ENCODE measurements at places on chromosomes 1 and 21.

DNA sequence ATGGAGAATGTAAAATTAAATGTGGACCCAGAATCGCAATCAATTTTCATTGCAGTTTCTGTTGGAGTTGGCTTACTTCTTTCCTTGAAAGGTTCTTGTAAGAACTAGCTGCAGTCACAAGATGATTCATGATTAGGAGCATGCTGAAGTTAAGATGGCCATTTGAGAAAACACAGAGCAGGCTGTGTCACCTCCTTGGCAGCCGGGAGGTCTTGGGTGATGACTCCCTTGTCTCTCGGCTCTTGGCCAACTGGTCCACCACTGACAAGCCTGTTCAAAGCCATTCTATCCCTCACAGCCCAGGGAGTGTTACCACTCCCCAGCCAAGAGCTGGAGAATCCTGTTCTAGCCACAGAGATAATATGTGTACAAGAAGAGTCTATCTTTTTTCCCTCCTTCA lies 40.6 kb downstream of the OPTC start:
- peak; percentile 99 for DNase-seq

DNA sequence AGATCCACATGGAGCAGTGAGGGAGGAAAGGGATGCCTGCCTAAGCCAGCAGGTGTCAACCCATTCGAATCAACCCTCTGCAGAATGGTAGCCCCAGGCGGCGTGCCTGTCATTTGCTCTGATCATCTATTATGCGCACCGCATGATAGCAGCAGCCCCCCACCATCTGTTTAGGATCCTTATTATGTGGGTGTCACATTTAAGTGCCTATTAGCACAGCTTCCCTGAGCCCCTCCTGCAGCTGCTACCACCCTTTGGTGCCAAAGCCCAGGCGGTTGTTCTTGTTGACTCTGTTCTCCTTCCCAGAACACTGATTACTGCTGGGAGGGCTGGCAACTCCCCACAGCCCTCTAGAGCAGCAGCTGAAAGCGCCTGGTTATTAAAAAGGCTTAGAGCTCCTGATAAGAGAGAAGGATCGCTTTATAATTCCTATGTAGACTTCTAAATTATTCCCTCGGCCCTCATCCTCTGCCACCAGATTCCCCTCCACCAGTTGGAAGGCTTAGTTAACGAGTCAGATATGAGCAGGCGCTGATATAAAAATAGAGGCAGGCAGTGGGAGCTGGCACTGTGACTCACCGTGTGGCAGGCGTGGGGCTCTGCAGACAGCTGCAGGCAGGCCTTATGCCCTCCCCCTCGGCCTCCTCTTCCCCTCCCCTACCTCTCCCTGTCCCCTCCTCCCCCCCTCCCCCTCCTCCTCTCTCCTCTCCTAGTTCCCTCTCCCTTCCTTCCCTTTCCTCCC lies 23.0 kb downstream of the ACTA1 start:
- DNase-seq, result peak; percentile 72

DNA sequence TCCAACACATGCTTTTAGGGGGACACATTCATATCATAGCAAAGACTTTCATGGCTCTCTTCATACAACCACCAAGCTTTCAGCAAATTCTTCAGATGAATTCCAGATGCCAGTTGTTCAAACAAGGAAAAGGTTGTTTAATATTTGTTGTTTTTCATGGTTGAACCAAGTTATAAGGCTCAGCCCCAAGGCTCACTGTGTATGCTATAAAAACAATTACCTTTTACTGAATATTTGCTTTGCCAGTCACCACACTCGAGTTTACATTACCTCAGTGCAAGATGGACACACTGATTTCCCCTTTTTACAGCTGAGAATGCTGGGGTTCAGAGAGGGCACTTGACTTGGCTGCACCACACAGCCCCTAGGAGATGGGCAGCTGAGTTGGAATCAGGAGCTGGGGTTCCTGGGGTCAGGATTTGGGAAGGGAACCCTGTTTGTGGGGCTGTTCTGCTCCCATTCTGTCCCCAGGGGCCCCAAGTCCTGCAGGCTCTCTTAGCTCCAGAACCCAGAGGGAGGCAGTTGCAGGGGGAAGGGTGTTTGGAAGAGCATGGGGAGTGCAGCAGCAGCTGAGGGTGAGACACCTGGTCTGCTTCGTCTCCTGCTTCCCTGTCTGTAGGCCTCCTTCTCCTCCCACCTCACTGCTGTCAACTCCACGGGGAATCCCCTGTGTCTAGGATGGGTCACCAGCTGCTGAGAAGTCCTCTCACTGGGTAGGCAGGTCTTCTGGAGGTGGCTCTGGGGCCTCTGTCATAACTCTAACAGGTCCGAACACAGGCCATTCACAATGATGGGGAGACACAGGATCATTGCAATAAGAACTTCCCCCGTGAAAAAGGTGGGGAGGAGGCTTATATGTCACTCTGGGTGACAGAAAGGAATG lies 12.8 kb upstream of the TMPRSS2 start:
- no peak for DNase-seq

GRCh38 chr1:34781844-34782391 lies 904 bp downstream of the GJB3 start:
- DNase-seq, result peak; percentile 86

DNA sequence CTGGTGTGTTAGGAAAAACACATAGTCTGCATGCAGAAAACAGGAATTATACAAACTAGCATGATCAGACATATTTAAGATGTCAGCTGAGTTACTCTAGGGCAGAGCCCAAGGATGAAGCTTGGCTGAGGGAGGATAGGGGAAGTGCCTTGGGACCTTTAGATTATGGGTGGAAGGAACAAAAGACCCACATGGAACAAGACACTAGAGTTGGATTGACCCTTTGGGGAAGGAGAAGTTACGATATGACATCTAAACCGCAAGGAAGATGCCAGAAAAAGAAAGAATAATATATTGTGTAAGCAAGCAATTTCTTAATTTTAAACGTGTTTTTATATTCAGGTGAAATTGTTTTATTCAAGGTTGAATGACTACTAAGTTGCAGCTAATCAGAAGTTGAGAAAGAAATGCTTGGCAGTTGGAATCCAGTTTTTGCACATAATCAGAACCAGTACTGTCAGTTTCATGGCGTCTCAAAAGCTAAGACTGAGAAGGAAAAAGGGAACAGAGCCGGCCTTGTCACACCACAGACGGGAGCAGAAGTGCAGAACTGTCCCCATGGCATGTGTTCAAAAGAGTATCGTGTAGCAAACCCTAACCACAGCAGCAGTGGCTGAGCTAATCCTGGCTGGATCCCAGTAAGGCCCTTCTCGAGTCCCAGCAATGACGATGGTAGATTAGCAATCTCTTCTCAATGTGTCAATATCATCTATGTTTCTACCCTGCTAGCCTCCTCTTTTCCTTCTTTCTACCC lies 31.2 kb upstream of the IFNAR2 start:
- DNase-seq, result no peak
